ENCODE measurements at places on chromosomes 2 and 18. TPM values are rescaled to one million over a fixed set of nuclear protein-coding genes. Genes with fewer than 3 reads are reported as not detected.

GRCh38 chr2:149766339-149766738 lies 178.8 kb upstream of the MMADHC start:
- DNase-seq = no peak

Gene LANCL1
- total RNA-seq = 27.0 TPM

DNA sequence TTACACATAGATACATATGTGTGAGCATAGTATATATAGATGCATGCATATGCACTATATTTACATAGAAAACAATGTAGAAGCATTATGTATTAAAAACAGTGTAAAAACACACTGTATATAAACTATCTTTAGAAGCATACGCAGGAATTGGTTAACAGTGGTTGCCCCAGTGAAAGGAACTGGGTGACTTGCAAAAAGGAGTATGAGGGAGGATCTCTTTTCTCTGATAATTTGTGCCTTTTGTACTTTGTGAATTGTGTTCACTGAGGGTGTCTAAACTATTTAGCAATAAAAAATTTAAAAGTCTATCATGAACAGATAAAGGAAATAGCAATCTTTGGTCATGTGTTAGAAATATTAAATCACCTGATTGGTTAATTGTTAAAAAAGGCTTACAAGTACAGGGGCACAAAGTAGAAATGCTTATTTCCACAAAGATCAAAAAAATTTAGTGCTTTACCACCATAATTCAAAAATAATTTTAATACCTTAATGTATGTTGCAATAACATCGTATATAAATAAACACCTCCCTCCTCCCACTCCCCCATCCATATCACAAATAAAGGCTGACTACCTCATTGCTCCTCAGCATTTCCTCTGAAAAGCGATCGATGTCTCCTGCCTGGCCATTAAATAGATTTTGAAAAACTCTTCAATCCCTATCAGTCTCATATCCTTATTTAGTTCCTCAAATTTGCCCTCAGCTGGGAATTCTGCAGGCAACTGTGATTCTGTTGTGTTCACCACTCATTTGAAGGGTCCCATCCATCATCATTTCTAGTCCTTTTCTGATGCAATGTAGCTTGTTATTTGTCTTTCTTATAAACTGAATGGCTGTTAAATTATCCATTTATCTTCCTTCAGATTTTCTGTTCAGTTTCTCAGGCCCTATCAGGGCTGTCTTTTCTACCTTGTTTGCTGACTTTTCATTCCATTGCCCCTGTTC lies 257.3 kb downstream of the AGPS start:
- DNase-seq = no peak

Gene DBI
- total RNA-seq = 275 TPM

DNA sequence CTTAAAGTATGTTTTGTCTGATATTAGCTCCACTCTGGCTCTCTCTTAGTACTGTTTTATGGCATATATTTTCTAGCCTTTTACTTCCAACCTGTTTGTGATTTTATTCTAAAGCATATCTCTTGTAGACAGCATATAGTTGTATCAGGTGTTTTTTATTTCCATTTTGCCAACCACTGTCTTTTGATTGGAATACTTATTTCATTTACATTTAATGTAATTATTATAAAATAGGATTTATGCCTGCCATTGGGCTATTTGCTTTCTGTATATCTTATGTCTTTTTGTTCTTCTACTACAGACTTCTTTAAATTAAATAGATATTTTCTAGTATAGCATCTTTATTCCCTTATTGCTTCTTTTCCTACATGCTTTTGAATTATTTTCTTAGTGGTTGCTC lies 67.3 kb downstream of the LRRC30 start:
- DNase-seq = no peak

DNA sequence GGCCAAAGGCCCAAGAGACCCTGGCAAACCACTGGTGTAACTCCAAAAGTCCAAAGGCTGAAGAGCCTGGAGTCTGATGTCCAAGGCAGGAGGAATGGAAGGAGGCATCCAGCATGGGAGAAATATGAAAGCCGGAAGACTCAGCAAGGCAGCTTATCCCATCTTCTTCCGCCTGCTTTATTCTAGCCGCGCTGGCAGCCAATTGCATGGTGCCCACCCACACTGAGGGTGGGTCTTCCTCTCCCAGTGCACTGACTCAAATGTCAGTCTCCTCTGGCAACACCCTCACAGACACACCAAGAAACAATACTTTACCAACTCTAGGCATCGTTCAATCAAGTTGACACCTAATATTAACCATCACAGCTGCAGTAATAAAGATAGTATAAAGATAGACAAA lies 34.1 kb downstream of the MAPK4 start:
- DNase-seq = no peak

- no peak for DNase-seq
Measured at GRCh38 chr18:58848685-58849084, 16.0 kb upstream of the ZNF532 start.

- DNase-seq = no peak
Measured at GRCh38 chr2:151297882-151298281, 8.4 kb upstream of the NMI start.

Gene KLF11
- 6.6 TPM for total RNA-seq

DNA sequence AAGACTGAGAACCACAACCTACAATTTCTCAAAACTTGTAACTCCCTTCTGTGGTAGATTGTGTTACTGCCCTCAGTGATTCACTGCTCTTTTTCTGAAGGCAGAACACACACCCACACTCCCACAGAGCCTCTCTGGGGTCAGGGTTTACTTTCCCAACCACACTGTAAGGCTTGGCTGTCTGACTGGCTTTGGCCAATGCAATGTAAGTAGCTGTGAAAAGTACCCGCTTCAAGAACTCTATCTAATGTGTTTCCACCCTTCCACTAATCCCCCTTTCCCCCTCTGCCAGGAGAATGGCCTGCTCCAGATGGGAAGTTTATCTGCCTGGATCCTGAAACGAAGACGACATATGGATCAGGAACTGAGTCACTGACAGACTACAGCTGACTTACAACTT lies 222.7 kb downstream of the CDH2 start:
- no peak for DNase-seq

Gene ITPRIPL1
- total RNA-seq = 0.80 TPM

Gene ZNF513
- total RNA-seq = 24.5 TPM

DNA sequence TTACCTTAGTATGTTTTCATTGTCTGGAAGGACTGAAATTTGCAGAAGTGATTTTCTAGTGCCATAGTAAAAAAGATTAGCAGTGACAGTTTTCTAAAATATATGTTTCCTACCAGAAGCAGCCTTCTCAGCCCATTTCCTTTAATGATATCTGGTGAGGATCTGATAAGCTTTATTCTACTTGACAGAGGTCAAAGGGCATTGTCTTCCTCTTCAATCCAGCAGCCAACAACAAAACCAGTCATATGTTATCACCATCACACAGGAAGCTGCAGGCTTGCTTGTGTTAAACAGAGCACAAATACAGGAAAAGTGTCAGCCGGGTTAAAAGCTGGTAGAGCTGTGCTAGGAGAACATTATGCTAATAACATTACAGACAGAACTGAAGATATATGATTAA lies 35.6 kb upstream of the ZSWIM2 start:
- DNase-seq = no peak

DNA sequence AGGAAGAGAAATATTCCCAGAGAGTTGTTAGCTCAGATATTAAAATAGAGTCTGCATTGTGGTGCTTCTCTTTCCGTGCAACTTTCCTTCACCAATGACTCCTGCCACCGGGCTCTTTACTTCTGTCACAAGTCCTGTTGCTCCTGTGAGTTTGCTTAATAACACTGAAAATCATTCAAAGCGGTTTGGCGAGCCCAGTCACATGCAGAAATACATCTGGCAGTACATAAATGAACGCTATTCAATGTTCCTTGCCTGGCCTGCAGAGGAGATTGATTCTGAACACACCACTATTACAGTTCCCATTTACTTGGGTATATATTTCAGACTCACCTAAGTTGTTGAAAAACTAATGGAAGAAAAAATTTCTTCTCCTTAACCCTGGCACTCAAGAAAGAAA lies 276.6 kb downstream of the ZNF521 start:
- no peak for DNase-seq

Gene SUCLG1
- total RNA-seq = 253 TPM

Gene COL6A3
- 28.4 TPM for total RNA-seq

GRCh38 chr2:70391988-70392387 lies 90.1 kb upstream of the FAM136A start:
- DNase-seq = no peak

DNA sequence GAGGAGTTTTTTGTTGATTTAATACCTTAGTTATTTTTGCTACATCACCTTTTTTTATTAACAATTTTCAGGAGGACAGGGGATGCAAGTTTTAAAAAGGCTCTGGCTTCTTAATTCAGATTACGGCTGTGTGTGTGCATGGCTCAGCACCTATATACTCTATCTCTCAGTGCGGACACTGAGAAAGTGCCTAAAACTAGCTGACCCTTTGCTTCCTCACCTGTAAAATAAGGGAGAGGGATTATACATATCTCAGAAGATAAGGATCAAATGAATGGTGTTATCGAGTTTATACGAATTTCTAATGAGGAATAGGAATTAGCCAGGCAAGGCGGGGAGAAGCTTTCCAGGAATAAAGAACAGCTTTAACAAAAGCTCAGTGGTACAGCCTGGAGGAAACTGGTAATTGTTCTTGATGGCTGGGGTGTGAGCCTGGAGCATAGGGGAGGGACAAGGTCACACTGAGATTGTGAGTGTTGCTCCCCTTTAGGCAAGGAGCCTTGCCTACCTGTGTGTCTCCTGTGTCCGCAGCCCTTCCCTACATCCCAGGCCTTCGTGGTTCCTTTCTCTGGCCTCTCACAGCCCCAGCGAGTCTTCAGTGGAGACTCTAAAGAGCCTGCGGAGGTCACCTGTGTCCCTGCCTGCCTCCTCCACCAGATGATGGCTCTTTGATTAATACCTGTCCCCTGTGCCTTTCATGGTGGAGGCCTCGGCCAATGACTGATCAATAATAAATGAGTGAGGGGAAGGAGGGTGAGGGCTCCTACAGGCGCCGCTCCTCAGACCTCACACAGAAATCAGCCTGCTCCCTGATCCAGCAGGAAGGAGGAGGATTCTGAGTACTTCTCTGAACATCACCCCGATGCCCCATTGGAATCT lies 92.7 kb downstream of the DDX1 start:
- no peak for DNase-seq

Gene CENPO
- total RNA-seq = 26.8 TPM

DNA sequence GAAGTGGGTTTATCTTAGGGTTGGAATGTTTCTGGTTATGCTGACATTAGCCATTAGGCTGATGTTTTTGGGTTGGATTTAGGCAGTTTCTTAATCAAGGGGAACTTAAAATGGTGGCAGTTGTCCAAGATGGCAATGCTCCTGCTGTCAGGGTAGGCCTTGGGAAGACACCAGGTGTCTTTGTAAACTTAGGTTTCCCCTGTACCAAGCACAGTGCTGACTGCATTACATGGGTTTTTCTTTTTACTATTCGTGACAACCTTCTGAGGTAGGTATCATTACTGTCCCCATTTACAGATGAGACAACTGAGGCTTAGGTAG lies 528 bp upstream of the ATG16L1 start:
- DNase-seq = no peak

Gene IL1R2
- total RNA-seq = 152 TPM

DNA sequence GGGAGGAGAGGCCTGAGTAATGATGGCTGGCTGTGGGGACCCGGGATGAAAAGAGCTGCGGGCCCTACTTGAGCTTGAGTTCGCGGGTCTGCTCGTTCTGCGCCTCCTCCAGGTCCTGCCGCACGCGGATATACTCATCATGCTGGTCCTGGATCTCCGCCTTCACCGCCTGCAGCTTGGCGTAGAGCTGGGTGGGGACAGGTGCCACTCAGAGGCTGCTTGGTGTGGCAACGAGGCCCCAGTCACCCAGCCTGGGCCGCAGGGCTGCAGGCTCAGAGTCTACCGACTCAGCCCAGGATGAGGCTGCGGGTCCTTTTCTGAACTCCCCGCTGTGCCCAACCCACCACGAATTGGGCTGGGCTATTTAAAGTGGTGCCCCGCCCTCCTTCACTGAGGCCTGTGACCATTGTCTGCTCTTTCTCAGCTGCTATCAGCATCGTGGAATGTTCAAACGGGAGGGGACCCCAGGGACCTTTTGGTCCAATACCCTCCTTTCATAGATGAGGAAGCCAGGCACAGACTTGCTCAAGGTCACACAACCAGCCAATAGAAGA lies 28.0 kb downstream of the KIF3C start:
- DNase-seq = no peak

- no peak for DNase-seq
Measured at GRCh38 chr2:42248846-42249245, 79.7 kb downstream of the EML4 start.

DNA sequence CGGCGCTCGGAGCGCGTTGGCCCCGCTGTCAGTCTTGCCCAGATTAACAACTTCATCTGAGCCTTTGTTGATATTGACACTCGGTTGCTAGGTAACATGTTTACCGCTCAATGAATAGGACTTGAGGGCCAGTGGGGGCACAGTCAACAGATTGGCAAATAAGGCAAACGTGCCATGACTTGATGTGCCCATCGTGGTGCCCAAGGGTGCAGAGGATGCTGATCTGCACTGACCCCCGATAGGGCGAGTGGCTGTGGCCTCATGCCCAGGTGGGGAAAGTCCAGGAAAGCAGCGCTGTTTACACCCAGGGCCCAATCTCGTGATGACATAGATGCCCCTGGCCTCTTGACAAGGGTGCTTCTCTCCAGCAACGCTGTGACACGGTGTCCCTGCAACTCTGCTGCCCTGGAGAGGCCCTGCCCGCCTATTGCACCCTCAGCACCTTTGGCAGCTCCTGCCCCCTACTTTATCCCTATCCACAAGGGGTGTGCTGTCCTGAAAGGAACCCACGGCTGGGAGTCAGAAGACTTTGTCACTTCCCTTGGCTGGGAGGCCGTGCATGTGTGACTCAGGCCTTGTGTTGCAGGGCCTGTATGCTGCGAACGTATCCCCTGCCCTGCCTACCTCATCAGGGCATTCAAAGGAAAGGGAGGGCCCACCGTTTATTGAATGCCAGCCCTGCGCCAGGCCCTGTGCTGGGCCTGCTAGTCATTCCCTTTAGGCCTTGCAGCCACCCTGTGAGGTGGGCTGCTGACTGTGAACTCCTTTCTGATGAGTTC lies 158.0 kb downstream of the INHBB start:
- no peak for DNase-seq

DNA sequence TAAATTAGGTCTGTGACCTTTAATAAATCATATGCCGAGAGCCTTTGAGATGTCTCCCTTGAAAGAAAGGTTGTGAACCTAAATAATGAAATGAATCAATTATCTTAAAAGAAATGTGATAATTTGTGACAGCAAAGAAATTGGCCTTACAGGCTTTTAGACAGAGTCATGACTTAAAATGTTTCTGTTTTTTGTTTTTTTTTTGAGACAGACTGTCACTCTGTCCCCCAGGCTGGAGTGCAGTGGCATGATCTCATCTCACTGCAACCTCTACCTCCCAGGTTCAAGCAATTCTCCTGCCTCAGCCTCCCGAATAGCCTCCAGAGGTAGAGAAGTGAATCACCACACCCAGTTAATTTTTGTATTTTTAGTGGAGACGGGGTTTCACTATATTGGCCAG lies 898.0 kb downstream of the CNTNAP5 start:
- no peak for DNase-seq

DNA sequence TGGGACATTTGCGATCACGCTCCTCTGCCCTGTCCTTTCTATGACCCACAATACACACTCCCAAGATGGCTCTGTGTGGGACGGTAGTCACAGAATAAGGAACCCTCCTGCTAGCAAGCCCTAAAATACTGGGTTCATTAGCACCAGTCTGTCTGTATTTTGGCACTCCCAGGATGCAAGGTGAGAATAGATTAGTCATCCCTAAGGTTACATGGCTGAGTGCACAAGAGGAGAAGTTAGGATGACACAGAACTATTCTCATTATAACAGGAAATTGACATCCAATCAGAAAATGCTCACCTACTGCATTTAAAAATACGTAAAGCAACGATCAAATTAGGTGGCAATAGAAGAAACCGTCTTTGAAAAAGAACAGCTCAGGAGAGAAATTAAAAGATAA lies 590.2 kb downstream of the EPHA4 start:
- DNase-seq = no peak

All from colonic mucosa (tissue), 4 donors.